ENCODE measurements at places on chromosomes 16 and 17. TPM values are rescaled to one million over a fixed set of nuclear protein-coding genes. Genes with fewer than 3 reads are reported as not detected.

HOXB8 gene
- total RNA-seq: 7.1 TPM

KRTAP4-16 gene
- total RNA-seq: not detected

ITGAX gene
- total RNA-seq: 1.2 TPM

SLC12A3 gene
- total RNA-seq: not detected

CCDC78 gene
- 5.9 TPM for total RNA-seq

ADGRG3 gene
- 0.87 TPM for total RNA-seq

MPP2 gene
- total RNA-seq: 2.4 TPM

SAP30BP gene
- 96.7 TPM for total RNA-seq

MYH11 gene
- 0.04 TPM for total RNA-seq

SSTR5 gene
- 0.36 TPM for total RNA-seq

CACNA1H gene
- 12.1 TPM for total RNA-seq

LGALS9 gene
- total RNA-seq: 1.1 TPM

NEURL4 gene
- total RNA-seq: 33.5 TPM

KREMEN2 gene
- 2.1 TPM for total RNA-seq

TBKBP1 gene
- 6.3 TPM for total RNA-seq

GAS2L2 gene
- total RNA-seq: 0.09 TPM

ABCC3 gene
- 122 TPM for total RNA-seq

TP53TG3 gene
- 0.57 TPM for total RNA-seq

CCL13 gene
- total RNA-seq: not detected

SDR42E1 gene
- total RNA-seq: 2.3 TPM

CMIP gene
- 122 TPM for total RNA-seq

ABCC11 gene
- 0.06 TPM for total RNA-seq

ARSG gene
- total RNA-seq: 1.5 TPM

STAT3 gene
- total RNA-seq: 83.6 TPM

C16orf74 gene
- 16.3 TPM for total RNA-seq

KIF2B gene
- total RNA-seq: not detected

TP53TG3F gene
- not detected for total RNA-seq

PTGES3L gene
- total RNA-seq: 0.84 TPM

SOX8 gene
- total RNA-seq: 1.5 TPM

CD300E gene
- not detected for total RNA-seq

SAT2 gene
- 92.7 TPM for total RNA-seq

CHST5 gene
- total RNA-seq: 0.03 TPM

MFSD6L gene
- not detected for total RNA-seq

TMEM107 gene
- total RNA-seq: 20.2 TPM

ACSM2A gene
- not detected for total RNA-seq
